Tibial nerve (tissue), 4 donors: ENCODE measurements at places on chromosomes 16 and 17. TPM values are rescaled to one million over a fixed set of nuclear protein-coding genes. Genes with fewer than 3 reads are reported as not detected.

DNA sequence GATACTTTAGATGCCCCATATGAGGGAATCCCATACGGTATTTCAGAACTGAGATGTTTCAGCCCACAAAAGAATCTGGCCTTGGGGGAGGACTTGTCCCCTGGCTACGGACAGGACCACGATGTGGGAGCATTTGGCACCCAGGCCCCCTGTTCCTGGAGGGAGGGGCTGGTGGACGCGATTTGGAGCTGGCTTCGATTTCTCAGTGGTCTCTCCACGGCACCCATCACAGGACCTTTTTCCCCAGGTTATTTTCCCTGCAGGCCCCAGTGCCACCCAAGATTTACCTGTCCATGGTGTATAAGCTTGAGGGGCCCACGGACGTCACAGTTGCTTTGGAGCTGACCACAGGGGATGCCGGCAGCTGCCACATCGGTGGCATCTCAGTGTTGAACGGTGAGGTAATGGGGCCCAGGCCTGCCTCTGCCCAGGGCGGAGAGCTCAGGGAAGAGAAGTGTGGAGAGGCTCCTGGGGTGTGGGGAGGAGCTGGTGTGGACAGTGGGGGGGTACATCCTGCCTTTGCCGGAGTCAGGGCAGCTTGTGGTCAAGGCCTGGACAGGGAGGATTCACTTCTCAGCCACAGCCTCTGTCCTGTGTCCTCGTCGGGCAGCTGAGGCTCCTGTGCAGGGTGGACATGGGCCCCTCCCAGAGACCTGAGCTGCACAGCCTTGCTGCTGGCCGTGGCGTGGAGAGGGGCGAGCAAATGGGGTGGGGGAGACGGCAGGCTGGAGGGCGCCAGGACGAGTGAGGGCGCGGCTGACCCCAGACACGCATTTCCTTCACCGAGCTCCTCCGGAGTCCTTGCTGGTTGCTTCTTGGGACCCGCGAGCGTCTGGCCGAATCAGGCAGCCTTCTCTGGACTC lies 9.9 kb downstream of the ENGASE start:
- DNase-seq = no peak

The PPP1R27 gene
- total RNA-seq = not detected

DNA sequence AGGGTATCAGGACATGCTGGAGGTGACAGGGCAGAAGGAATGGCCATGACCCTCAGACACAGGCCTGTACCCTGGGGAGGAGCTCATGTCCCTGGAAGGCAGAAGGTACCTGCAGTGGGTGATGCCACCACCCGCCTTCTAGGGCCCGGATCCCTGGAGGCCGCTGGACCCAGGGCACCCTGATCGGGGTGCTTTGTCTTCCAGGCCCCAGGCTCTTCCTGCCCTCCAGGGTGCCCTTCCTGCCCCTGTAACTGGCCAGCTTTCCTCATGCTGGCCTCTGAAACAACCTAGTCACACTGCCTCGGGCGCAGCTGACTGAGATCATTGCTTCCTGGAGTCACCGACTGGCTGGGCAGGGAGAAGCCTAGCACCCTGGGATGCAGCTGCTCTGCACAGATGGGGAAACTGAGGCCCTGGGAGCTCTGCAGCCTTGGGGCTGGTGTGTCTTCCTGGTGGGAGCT lies 5.8 kb downstream of the ADCY7 start:
- DNase-seq = no peak

- no peak for DNase-seq
Observed at GRCh38 chr17:9028988-9029570, 7.8 kb downstream of the NTN1 start.

DNA sequence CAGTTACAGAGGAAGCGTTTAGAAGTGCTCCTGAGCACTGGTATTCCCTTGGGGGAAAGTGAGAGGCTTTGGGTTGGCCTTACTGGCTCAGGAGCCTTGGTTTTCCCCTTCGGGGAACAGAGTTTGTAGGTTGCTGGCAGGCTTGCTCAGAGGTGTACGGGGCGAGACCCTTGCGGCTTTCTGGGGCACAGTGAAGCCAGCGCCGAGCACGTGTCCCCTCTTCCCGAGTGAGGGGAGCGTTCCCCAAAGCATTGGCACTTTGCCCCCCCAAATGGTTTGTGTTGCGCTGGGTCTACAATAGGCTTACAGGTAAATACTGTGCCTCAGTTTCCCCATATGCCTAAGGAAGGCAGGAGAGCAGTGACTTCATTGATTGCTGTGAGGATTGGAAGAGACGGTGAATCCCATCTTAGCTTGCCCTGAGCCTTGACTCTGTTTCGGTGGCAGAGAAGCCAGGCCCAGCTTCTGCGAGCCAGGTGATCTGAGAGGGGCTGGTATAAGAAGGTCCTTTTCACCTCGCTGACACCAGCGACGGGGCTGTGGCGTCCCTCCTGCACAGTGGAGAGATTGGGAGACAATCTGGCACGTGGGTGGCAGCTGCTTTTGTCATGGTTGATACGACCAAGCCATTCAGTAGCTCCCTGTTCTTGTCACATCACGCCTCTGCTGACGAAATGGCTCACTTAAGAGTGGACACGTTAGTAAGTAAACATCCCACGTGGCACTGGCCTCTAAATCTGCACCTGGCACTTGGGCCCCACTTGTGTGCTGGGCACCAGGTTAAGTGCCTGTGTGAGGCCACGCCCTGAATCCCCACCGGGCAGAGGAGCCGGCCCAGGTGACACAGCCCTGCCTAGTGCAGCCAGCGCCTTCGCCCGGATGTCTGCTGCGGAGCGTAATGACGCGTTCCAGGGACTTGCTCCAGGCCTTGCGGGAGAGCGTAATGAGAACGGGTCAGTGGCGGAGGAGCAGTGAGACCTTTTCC lies 55.0 kb downstream of the MEAK7 start:
- DNase-seq = no peak

The PIK3R6 gene
- total RNA-seq = 0.90 TPM

DNA sequence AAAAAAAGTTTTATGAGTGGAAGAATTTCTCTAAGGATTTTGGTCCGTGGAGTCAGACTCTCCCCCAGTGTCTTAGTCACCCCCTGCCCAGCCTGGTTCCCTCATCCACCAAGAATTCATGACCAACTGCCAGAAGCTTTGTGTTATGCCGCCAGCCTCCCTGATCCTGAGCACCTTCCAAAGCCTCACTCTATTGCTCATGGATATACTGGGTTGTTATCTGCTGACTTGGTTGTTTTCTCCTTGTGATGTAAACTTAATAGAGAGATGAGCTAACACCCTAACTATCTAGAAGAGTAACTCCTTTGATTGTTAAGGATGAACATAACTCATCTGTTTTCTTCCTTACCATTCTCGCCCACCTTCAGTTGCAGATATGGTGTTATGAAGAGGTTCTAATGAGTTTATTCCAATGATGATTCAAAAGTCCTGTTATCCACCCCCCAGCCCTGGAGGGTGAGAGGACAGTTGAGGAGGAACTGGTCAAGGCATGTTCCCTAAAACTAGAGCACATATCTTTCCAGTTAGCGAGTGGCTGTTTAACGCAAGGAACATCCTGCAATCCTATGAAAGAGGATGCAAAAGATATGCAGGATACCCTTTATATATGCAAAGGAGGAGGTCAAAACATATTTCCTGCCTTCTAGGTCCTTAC lies 1.5 kb upstream of the PSMD3 start:
- DNase-seq = no peak

DNA sequence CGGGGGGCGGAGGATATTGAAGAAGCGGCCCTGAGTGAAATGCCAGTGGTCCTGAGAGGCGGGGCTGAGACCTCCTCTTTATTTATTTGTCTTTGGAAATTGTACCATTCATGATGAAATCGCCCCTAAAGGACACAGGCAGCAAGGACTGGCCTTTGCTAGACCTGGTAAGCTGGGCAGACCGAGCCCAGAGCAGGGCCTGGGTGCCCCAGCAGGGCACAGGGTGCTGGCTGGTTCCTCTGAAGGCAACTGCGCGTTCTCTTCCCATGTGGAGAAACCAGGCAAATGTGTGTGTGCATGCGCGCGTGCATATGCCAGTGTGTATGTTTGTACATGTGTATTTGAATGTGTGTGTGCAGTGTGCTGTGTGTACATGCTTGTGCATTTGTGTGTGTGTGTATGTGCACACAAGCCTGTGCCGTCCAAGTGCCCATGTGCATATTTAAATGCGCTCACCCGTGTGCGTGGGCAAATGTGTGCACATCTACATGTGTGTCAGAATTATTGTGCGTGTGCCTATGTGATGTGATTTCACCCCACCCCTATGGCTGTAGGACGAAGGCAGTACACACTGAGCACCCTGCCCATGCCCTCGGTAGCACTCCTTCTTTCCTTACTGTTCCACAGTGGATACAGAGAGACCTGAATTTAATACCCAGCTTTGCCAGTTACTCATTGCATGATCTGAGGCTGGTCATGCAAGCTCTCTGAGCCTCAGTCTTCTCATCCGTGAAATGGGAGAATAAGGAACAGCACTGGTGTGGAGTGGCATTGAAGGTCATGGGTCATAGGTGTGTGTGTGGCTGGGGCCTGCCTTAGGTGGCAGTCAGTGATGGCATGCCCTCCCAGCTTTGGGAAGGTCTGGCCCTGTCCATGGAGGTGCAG lies 105.2 kb downstream of the CMIP start:
- no peak for DNase-seq

The DUS2 gene
- 31.2 TPM for total RNA-seq

DNA sequence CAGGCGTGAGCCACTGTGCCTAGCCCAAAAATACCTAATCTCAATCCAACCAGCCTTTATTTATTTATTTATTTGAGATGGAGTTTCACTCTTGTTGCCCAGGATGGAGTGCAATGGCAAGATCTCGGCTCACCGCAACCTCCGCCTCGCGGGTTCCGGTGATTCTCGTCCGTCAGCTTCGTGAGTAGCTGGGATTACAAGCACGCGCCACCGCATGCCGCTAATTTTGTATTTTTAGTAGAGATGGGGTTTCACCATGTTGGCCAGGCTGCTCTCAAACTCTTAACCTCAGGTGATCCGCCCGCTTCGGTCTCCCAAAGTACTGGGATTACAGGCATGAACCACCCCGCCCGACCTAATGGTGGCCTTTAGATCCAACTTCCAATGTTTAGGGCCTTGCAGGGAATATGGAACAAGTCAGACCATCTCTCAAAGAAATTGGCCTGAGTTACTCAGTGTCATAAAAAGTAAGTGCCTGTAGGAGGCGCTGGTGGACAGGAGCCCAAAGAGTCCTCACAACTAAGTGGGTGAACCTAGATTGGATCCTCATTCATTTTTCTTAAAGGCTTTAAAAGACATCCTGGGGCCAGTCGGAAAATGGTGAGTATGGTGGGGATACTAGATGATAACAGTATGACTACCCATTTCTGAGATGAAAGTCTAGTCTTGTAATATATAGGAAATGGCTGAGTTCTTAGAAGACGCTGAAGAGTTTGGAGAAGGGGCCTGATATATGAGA lies 4.6 kb downstream of the ZSCAN10 start:
- no peak for DNase-seq

- no peak for DNase-seq
Observed at GRCh38 chr17:50055426-50056216, at the start of gene ITGA3. Gene ITGA3, plus strand, starts transcription at chr17:50056110. Its CDS starts 330 bp downstream, at chr17:50056440.

GRCh38 chr16:55925242-55925641 lies 50.1 kb upstream of the CES5A start:
- no peak for DNase-seq

The SMIM22 gene
- total RNA-seq = not detected

DNA sequence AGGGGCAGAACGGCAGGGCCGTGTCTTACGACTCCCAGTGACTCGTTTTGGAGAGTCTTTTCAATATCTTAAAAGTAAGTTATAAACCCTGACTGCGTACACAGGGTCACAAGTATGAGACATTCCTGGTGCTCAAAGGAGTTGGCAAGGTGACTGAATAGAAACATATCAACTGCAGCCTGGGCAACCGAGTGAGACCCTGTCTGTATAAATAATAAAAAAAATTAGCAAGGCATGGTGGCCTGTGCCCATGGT lies 83.3 kb downstream of the PGS1 start:
- DNase-seq = no peak

The NRN1L gene
- total RNA-seq = 5.1 TPM

- DNase-seq = no peak
Observed at GRCh38 chr17:41728056-41728455, 6.4 kb downstream of the HAP1 start.

DNA sequence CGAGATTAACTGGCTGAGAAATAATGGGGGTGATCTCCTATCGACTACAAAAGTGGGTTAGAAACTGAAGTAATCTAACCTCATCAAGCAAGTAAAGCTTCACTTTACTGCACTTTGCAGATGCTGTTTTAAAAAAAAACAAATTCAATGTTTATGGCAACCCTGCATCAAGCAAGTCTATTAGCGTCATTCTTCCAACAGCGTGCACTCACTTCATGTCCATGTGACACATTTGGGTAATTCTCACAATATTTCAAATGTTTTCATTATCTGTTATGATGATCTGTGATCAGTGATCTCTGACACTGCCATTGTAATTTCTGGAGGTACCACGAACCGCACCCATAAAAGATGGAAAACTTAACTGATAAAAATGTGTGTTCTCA lies 70.8 kb downstream of the KANSL1 start:
- DNase-seq = no peak

DNA sequence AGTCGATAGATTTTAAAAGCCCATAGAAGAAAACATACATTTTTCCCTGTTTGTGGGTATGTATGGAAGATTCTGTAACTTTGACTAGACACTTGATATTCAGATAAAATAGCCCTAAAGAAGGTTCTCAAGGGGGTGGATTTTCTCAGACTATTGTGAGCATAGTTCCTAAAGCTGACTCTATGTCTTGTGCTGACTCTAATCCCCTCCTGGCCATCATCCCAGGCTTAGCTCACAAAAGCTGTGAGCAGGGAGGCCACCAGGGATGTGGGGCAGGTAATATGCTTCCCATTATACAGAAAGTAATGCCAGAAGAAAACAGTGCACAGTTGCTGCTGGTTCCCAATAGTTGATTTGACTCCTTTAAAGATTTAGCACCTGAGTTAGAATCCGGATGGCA lies 32.0 kb downstream of the CDH13 start:
- no peak for DNase-seq

- no peak for DNase-seq
Observed at GRCh38 chr16:78364556-78364880, 265.1 kb downstream of the WWOX start.

The ARHGAP23 gene
- 41.0 TPM for total RNA-seq

The AOC2 gene
- total RNA-seq = 3.3 TPM

- no peak for DNase-seq
Observed at GRCh38 chr16:71354156-71354555, 4.4 kb upstream of the CALB2 start.

GRCh38 chr16:2991566-2992261 lies 11.5 kb upstream of the PKMYT1 start:
- no peak for DNase-seq

DNA sequence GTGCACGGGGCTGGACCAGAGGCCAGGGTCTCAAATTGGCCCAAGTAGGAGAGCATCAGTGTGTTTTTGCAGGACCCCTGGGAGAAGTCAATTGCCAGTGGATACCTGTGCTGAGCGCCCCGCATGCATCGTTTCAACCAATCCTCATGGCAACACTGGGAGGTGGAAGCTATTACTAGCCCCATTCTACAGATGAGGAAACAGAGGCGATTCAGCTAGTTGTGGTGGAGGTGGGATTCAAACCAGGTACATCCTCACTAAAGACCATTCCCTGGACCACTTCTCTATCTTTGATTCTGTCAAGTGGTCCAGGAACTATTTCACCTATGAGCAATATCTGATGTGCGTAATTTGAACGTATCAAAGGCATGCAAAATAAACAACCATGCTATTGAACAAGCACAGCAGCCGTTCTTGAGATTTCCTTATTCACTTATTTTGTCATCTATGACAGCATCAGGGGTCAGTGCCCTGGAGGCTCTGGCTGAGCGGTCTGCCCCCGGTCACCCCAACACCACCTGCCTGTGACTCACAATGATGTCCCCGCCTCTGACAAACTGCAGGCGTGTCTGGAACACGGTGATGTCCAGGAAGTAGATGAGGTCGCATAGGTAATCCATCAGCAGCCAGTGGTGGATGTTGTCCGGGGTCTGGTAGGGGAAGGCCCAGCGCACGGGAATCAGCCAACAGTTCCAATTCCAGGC lies 54.0 kb downstream of the CNGB1 start:
- no peak for DNase-seq

The CENPT gene
- 54.0 TPM for total RNA-seq
